ENCODE measurements at places on chromosomes 7 and 10.

- DNase-seq, result no peak
Observed at GRCh38 chr10:79019441-79020014, 49.2 kb upstream of the ZMIZ1 start.

DNA sequence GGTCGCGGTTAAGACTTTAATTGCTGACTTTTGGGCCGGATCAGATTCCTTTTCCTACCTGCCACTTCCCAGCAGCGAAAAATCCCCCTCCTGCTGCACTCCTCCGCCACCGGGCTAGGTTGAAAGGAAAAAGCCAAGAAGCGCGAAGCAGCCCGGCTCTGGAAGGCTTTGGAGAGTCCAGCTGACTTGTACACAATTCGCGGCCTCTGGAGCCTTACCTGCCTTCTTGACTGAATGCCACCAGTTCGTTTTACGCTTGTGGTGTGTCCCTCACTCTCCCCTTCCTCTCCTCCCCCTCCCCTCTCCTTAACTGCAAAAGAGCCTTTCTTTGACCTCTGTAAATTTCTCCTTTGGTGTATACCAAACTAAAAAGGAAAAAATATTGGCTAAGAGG lies 2.7 kb upstream of the FEZF1 start:
- no peak for DNase-seq

DNA sequence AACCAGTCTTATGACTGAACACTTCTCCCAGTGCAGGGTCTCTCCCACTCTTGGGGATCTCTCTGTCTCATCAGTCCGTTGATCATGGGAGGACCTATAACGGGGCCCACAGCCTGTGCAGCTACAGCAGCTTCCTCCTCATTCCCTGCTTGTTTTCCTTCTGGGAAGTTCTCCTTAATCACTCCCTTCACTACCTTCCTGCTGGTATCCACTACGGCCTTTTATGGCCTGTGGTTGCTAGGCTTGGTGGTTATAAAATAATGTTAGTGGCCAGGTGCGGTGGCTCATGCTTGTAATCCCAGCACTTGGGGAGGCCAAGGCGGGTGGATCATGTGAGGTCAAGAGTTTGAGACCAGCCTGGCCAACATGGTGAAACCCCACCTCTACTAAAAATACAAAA lies 3.5 kb upstream of the ZNF282 start:
- no peak for DNase-seq

- no peak for DNase-seq
Observed at GRCh38 chr7:80552031-80552694, 40.3 kb upstream of the GNAT3 start.

DNA sequence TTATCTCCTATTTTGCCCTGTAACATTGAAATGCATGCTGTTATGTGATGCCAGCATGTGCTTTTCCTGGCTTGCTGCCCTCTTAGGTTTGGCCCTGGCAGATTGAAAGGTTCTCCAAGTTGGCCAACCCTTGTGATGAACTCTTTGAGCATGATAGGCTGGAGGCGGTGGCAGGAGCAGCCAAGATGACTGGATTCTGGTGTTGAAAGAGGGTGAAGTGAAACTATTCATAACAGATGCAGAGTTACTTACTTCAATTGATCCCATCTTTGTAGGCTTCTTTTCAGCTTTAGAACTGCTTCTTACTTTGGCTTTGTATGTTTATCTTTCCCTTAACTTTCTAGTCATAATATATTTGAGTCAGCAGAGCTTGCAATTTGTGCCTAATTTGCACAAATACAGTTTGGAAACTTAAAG lies 57.6 kb downstream of the BICC1 start:
- no peak for DNase-seq

DNA sequence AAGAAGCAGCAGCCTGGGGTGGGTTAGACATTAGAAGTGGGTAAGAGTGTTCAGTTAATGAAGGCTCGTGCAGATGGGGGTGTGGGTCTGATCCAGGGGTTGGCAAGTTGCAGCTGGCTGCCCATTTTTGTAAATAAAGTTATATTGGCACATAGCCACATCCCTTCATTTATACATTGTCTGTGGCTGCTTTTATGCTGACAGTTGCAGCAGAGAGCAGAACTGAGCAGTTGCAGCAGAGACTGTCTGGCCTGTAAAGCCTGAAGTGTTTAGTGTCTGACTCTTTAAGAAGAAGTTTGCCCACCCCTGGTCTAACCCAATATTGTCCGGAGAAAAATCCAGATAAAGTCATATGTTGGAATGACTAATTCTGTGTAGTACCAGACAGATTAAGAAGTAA lies 38.1 kb downstream of the GLRX3 start:
- no peak for DNase-seq

GRCh38 chr7:78677391-78677790 lies 776.1 kb downstream of the MAGI2 start:
- no peak for DNase-seq

- no peak for DNase-seq
Observed at GRCh38 chr7:92832534-92833023, 3.8 kb downstream of the CDK6 start.

GRCh38 chr10:103512591-103513379 lies 19.3 kb downstream of the NEURL1 start:
- no peak for DNase-seq

- no peak for DNase-seq
Observed at GRCh38 chr7:99808766-99809165, 19.0 kb upstream of the CYP3A43 start.

GRCh38 chr7:26147030-26147429 lies 5.0 kb upstream of the NFE2L3 start:
- DNase-seq, result no peak

DNA sequence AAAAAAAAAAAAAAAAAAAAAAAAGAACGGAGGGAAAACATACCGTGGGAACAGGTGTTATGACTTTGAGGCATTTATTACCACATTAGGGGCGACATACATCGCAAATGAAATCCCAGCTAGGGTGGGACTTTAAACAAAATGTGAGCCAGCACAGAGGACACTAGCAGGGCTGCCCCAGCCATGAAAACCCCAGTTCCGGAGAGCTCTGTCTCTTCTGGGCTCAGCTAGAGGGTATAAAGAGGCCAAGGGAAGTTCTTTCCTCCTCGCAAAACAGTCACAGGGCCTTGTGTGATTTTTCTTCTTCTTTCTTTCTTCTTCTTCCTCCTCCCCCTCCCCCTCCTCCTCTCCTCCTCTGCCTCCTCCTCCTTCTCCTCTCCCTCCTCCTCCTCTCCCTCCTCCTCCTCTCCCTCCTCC lies 59.9 kb upstream of the ECHDC3 start:
- DNase-seq, result no peak

DNA sequence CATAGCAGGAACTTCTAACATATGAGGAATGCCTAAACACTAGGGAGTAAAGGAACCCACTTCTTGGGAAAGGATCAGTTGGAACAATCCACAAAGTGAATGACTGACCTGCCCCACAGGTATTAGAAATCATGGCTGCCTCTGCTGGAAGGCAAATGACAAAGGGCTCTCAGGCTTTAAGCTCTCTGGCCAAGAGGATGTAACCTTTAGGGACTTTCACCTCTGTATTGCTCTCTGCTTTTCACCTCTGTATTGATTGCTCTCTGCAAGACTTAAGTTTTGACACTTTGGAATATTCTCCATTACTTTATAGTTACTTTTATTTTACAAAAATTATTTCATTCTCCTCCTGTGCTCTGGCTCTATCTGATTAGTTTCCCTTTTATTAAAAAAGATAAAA lies 248.0 kb downstream of the LRRTM3 start:
- no peak for DNase-seq

- no peak for DNase-seq
Observed at GRCh38 chr10:51667678-51668335, 31.6 kb downstream of the CSTF2T start.

- DNase-seq, result no peak
Observed at GRCh38 chr7:12091231-12091630, 119.9 kb upstream of the TMEM106B start.

- DNase-seq, result no peak
Observed at GRCh38 chr7:75906991-75907667, 7.8 kb upstream of the POR start.

- no peak for DNase-seq
Observed at GRCh38 chr7:66118603-66119002, 4.0 kb downstream of the CRCP start.

GRCh38 chr7:143042159-143042789 lies 9.9 kb upstream of the OR6V1 start:
- peak; percentile 68 for DNase-seq

- DNase-seq, result no peak
Observed at GRCh38 chr10:5198386-5198785, 1.7 kb downstream of the AKR1C4 start.

GRCh38 chr10:131352765-131353290 lies 41.3 kb upstream of the TCERG1L start:
- DNase-seq, result no peak

- no peak for DNase-seq
Observed at GRCh38 chr10:48210391-48210790, 64.1 kb downstream of the FRMPD2 start.

DNA sequence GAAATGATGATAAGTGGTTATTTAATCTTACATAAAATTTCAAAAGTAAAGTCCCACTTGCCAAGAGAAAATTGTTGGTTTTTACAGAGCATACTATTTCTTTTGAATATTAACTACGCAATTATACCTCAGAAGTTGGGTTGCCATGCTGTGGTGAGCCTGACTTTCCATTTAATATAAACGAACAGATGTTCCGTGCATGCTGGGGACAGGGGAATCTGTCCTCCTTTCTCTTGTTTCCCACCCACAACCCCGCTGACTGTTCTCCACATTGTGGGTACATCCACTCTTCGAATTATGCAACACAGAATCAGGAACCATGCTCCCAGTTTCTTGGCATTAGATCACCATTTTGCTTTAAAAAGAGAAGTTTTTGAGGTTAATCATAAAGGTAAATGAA lies 29.2 kb upstream of the RTKN2 start:
- no peak for DNase-seq

- no peak for DNase-seq
Observed at GRCh38 chr10:44334621-44335184, 50.2 kb downstream of the CXCL12 start.

GRCh38 chr10:14606633-14607032 lies 168.1 kb downstream of the FAM107B start:
- no peak for DNase-seq

GRCh38 chr7:46179061-46179610 lies 258.1 kb upstream of the IGFBP3 start:
- DNase-seq, result no peak
